NCI-H187 (cell line): ENCODE measurements at places on chromosomes 1 and 21.

- no peak for DNase-seq
Observed at GRCh38 chr1:6152181-6152580, 27.9 kb downstream of the CHD5 start.

DNA sequence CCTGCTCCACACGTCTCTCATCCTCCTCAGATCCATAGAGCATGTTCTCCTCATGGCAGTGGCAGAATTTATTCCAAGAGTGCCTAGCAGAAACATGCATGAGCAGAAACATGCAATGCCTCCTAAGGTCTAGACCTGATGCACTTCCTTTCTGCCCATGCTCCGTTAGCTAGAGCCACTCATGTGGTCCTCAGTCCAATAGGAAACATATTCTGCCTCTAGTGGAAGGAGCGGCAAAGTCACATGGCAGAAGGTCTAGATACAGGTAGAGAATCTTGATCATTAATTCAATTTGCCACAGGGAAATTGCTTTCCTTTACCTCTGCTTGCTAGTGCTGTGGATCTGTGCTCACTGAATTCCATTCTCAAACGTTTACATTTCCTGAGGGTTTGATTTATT, 130.4 kb downstream of the KIF26B start:
- no peak for DNase-seq

DNA sequence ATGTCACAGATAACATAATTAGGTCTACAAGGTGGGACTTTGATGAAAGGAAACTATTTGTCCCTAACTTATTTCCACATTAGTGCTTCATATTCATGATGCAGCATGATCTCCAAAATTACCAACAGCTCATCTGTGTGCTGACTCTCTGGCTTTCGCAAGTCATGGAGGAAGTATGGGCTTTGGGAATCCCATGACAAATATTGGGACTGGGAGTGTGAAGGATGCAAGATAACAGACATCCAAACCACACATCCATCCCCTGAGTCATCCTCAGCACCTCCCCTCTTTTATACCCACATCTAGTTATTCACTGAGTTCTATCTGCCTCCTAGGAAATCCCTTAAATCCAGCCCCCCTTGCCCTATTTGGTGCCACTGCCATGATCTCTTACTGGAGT, 102.8 kb upstream of the COL24A1 start:
- no peak for DNase-seq

GRCh38 chr1:146032631-146033219, 11.2 kb upstream of the HJV start:
- peak; percentile 14 for DNase-seq

- no peak for DNase-seq
Observed at GRCh38 chr1:154686507-154686906, 78.5 kb upstream of the ADAR start.

- no peak for DNase-seq
Observed at GRCh38 chr1:118982266-118982665, 5.9 kb downstream of the TBX15 start.
